ENCODE measurements at places on chromosomes 3 and 15. TPM values are rescaled to one million over a fixed set of nuclear protein-coding genes. Genes with fewer than 3 reads are reported as not detected.

The CDHR4 gene
- not detected for total RNA-seq

The PFN2 gene
- 187 TPM for total RNA-seq

The B3GALNT1 gene
- total RNA-seq, result 36.0 TPM

The TNFSF10 gene
- 1.2 TPM for total RNA-seq

The TMEM212 gene
- not detected for total RNA-seq

The SPINK8 gene
- not detected for total RNA-seq

The SLC28A1 gene
- total RNA-seq, result 0.20 TPM

The EXOG gene
- total RNA-seq, result 19.5 TPM

Measured in mesothelial cell of epicardium (in vitro differentiated cells).